ENCODE measurements at places on chromosomes 16 and 17. TPM values are rescaled to one million over a fixed set of nuclear protein-coding genes. Genes with fewer than 3 reads are reported as not detected.

GRCh38 chr17:40471846-40472732 lies 28.8 kb downstream of the IGFBP4 start:
- no peak for DNase-seq

TSNAXIP1 gene
- 2.8 TPM for total RNA-seq

- DNase-seq, result peak; percentile 34
These were observed 104.9 kb downstream of the ADCY9 start for GRCh38 chr16:4011225-4011939.

PRR35 gene
- total RNA-seq, result not detected

- DNase-seq, result no peak
These were observed 5.2 kb downstream of the FOXJ1 start for GRCh38 chr17:76135810-76136188.

DNA sequence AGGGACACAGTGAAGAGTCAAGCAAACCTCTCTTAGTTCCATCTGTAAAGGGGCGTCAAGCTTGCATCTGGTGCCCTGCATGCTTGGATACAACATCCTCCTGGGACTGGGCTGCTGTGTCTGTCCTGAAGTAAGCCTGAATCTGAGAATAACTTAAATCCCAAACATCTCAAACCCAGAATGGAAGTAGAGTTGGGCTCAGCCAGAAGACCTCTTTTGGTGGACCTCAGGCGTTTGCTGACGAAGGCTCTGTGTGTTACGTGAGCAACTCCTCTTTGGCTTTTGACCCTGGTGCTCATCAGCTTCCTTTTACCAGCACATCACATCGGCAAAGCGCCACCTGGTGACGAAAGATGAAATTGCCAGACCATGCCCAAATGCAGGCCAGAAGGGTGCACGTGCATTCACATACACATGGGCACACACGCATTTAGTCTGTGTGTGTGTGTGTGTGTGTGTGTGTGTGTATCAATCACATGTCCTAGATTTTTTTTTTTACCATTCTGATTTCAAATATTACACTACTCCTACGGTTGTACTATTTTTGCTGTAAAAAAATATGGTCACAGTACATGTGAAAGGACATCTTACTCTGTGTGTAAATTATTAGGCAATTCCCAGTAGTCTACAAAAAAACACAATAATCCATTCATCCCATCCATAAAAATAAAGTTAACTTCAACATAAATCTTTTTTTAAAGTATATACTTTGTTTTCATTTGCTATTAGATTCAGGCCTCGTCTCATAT lies 41.1 kb upstream of the FOXJ1 start:
- peak; percentile 87 for DNase-seq

TVP23A gene
- total RNA-seq, result 4.6 TPM
